SK-MEL-5 (cell line): ENCODE measurements at places on chromosomes 12 and 14. TPM values are rescaled to one million over a fixed set of nuclear protein-coding genes. Genes with fewer than 3 reads are reported as not detected.

The PRICKLE1 gene
- 0.50 and 4.4 TPM in 2 replicates for total RNA-seq

The PMCH gene
- total RNA-seq: not detected in 2 replicates

The PLD4 gene
- not detected in 2 replicates for total RNA-seq

The SIVA1 gene
- total RNA-seq: 94.9 and 111 TPM in 2 replicates

The HOXC9 gene
- total RNA-seq: 7.2 and 9.4 TPM in 2 replicates

The FBLN5 gene
- total RNA-seq: 111 and 119 TPM in 2 replicates

The MTRFR gene
- total RNA-seq: 6.9 and 11.3 TPM in 2 replicates

The SLC7A8 gene
- total RNA-seq: 27.8 and 30.8 TPM in 2 replicates

The FAM90A1 gene
- total RNA-seq: not detected in 2 replicates

The RGS6 gene
- not detected in 2 replicates for total RNA-seq

The STON2 gene
- 14.8 and 16.3 TPM in 2 replicates for total RNA-seq
